Thymus (tissue), 14 donors: ENCODE measurements at places on chromosomes 7 and 10.

GRCh38 chr7:2966466-2967078 lies 77.1 kb downstream of the CARD11 start:
- DNase-seq: no peak

DNA sequence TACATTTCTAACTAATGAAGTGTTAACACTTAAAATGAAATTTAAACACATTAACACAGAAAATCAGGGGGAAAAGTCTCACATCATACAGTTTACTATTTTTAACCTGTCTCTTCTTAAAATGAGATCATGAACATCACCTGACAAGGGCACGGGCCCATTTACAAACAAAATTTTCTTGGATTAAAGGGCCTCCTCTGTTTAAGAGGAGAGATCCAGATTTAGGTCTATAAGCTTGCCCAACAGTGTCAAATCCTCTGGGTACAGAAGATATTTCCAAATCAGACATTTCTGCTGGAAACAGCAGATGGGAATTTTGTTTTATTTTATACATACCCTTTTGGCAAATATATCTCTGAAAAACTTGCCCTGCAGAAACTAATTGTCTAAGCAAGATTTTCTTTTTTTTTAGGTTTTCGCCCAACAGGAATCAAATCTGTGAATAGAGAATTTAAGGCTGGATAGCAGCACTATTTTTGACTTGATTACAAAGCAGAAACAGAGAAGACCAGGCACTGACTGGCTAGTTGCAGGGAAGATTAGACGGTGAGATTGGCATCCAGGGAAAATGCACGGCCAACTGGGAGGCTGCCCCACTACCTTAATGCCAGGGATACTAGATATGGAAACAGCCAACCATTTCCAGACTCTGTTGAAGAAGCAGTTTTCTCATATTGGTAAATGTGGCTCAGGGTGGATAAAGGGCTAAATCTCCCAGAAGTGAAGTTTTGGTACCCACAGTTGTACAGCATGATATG lies 173.4 kb downstream of the LRRN3 start:
- DNase-seq: no peak

DNA sequence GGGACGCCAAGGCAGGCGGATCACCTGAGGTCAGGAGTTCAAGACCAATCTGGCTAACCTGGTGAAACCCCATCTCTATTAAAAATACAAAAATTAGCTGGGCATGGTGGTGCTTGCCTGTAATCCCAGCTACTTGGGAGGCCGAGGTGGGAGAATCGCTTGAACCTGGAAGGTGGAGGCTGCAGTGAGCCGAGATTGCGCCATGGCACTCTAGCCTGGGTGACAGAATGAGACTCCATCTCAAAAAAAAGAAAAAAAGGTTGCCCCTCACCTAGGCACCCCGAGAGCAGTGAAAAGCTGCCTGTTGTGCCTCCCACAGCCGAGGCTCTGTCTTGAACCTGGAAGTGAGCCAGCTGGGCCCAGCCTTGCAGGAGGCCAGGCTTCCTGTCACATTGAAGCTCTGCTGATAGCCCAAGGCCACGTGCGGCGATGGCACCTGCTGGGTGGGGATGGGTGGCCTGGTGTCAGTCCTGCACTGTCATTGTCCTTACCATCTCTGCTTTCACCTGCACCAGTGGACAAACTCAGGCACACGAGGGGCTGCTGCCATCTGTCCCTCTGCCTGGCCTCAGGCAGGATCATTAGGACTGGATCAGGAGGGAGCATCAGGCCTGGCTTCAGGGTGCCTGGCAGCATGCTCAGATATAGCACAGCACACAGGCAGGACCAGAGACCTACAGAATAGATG lies 37.8 kb downstream of the DNAJB12 start:
- DNase-seq: no peak

DNA sequence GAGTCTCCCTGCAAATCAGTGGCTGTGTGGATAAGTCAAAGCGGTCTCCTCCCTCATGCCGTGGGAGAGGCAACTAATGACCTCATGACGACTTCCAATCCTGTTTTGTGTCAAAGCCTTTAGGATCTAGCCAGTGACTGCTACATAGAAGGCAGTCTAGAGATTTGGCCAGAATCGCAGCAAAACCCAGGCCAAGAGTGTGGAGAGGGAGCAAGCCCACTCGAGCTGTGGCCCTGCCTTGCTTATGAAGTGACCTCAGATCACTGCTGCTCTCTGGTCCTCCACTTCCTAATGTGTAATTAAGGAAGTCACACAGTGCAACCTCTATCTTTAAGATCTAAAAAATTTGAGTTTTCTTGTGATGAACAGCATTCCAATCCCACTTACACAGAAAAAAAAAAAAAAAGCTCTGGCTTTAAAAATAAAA lies 296.7 kb upstream of the KLF6 start:
- no peak for DNase-seq

- no peak for DNase-seq
These were observed at the start of gene HOXA2 for GRCh38 chr7:27102581-27103442. Gene HOXA2 (minus strand): TSS chr7:27102683. CDS start chr7:27102500, 183 bp downstream.

GRCh38 chr7:81183326-81183725 lies 264.5 kb upstream of the SEMA3C start:
- no peak for DNase-seq

DNA sequence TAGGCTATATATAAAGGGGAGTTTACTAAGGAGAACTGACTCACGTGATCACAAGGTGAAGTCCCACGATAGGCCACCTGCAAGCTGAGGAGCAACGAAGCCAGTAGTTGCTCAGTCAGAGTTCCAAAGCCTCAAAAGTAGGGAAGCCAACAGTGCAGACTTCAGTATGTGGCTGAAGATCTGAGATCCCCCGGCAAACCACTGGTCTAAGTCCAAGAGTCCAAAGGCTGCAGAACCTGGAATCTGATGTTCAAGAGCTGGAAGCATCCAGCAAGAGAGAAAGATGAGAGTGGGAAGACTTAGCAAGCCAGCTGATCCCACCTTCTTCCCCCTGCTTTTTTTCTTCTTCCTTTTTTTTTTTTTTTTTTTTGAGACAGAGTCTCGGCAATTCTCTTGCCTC lies 27.0 kb upstream of the GSDME start:
- DNase-seq: no peak

GRCh38 chr7:142807855-142808460 lies 37.2 kb downstream of the PRSS2 start:
- no peak for DNase-seq

DNA sequence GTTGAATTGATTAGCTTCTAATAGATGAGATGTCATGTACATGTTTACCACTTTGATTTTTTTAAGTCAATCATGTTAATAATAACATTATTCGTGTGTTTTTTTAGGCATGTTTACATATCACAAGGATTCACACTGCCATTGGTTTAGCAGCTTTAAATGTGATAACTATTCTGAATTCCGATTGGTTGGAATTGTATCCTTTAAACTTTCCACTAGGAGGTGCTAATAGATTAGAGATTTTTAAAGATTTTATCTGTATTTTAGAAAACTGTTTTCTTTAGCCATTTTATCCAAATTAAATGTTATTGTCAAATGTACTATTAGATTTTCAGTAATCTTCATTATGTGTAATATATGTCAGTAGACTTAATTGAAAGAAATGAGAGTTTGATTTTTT lies 83.2 kb downstream of the HECTD2 start:
- no peak for DNase-seq

DNA sequence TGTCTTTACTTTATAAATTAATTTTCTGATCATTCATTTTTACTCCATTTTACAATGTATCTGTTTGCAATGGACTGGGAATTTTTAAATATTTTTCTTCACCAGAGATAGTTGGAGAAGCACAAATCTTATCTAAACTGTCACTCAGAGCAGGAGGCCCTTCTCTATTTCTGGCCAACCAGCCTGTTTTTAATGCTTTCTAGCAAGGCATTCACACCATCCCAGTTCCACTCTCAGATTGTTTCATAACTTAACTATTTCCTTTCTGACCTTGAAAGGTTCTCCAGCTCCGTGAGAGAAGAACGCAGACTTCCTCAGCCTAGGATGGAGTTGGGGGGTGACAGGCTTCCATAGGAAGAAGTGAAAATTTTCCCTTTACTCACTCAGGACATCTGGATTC lies 155.8 kb downstream of the SKIDA1 start:
- no peak for DNase-seq

DNA sequence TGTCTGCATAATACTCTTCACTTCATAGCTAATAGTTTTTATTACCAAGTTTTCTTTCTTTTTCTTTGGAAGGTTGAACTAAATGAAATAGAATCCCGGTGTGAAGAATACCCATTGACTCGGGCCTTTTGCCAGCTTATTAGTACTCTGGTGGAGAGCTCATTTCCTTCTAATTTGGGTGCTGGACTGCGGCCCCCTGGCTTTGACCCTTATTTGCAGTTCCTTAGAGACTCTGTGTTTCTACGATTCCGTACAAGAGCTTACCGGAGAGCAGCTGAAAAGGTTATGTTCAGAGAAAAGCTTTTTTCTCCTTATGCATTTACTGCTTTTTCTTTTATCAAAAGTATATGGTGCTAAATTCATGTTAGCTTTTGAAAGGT lies 40.2 kb downstream of the NUP205 start:
- no peak for DNase-seq

- no peak for DNase-seq
These were observed 56.0 kb downstream of the NDUFB2 start for GRCh38 chr7:140752533-140752932.

GRCh38 chr7:96198047-96198636 lies 123.8 kb downstream of the SLC25A13 start:
- no peak for DNase-seq

- no peak for DNase-seq
These were observed 48.9 kb downstream of the SNX10 start for GRCh38 chr7:26340476-26341018.

DNA sequence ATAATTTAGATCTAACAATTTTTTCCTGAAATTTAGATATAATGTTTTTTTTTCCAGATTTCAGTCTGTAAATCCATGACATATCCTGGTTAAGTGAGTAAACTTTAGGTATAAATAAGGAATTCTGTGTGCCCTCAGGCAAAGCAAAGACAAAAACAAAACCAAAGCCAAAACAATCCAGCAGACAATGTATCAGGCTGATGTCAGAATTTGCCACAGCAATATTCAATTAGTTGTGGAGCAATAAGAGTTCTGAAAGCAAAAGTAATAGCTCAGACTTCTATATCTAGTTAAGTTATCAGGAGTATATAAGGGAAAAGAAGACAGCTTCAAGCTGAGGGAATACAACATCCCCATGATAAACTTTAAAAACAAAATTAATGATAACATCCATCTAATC lies 82.0 kb downstream of the MKX start:
- DNase-seq: no peak

- no peak for DNase-seq
These were observed at the start of gene PRKG1 for GRCh38 chr10:51074238-51075028. Gene PRKG1 (plus strand): TSS chr10:51074487.

GRCh38 chr7:69619054-69619453 lies 20.8 kb downstream of the AUTS2 start:
- no peak for DNase-seq

DNA sequence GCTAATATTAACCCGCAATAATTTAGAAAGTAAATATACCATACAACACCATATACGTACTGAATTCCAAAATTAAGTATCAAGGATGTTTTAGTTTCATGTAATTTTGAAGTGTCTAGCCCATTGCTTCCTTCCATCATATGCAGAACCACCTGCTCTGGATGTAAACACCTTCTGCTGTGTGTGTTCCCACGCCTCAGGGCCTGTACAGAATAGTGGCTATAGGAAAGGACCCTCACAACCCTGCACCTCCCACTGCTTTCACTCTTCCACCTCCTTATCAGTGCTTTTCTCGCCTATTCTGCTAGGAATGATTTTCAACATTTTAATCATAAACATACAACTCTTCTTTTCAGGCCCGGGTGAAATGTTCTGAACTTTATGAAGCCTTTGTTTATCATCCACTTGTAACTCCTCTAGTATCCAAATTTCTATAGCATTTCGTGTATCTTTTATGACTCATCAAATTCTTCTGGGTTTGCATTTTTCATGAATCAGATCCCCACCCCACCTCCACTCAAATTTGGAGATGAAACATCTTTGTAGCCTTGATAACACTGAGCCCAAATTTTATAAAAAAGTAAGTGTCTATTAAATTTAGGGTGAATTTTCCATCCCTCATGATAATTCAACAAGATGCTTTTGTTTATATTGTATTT lies 1106.8 kb upstream of the C7orf33 start:
- no peak for DNase-seq

GRCh38 chr7:35353481-35353880 lies 99.6 kb upstream of the TBX20 start:
- no peak for DNase-seq

- DNase-seq: no peak
These were observed 322.4 kb upstream of the KLF6 start for GRCh38 chr10:4107285-4107851.

GRCh38 chr7:78472519-78472918 lies 673.9 kb downstream of the PHTF2 start:
- DNase-seq: no peak

GRCh38 chr10:65891073-65891981 lies 1034.5 kb upstream of the LRRTM3 start:
- no peak for DNase-seq

- no peak for DNase-seq
These were observed 13.0 kb upstream of the AKR1E2 start for GRCh38 chr10:4813023-4813422.

GRCh38 chr7:417973-418601 lies 101.6 kb downstream of the PDGFA start:
- DNase-seq: no peak

DNA sequence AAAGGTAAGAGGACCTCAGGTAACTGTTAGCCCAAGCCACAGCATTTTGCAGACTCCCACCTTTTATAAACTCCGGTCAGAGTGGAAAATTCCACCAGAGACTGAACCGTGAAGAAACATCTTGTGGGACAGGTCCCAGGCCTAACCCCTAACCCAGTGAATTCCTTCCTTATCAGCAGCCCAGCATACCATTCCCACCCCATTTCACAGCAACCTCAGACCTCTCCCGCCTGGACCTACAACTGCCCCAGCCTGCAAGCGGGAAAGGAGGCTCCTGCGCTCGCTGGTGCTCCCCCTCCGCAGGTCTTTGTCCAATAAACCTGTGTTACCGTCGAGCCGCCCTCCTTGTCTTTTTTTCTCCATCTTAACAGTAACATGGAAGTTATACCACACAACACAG lies 736.6 kb downstream of the MAGI2 start:
- no peak for DNase-seq

GRCh38 chr10:95240811-95241210 lies 46.8 kb downstream of the ACSM6 start:
- no peak for DNase-seq
